GM13976 (cell line): ENCODE measurements at places on chromosomes 3 and 15.

DNA sequence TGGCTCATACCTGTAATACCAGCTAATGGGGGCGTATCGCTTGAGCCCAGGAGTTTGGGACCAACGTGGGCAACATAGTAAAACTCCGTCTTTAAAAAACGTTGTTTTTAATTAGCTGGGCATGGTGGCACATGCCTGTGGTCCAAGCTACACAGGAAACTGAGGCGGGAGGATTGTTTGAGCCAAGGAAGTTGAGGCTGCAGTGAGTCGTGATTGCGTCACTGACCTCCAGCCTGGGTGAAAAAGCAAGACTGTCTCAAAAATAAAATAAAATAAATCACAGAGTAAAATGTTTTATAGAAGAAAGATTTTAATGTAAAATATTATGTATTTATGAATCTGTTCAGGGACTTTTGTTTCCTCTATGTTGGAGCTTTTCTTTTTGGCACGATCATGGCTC is 15.3 kb upstream of the STRIT1 start:
- no peak for DNase-seq

GRCh38 chr15:101499863-101500713 is 10.6 kb upstream of the PCSK6 start:
- peak; percentile 30 for DNase-seq

DNA sequence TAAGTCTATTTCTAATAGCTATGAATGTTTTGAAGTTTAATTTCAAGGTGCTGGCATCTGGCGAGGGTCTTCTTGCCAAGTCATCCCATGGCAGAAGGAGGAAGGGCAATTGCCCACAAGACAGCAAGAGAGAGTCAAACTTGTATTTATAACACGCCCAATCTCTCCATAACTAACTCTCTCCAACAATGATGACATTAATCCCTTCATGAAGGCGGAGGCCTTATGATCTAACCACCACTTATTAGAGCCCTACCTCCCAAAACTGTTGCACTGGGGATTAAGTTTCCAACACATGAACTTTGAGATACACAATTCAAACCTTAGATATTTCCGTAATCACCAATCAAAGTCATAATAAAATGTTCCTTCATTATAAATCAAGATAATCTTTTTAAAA is 406.9 kb downstream of the CNTN6 start:
- DNase-seq = no peak

DNA sequence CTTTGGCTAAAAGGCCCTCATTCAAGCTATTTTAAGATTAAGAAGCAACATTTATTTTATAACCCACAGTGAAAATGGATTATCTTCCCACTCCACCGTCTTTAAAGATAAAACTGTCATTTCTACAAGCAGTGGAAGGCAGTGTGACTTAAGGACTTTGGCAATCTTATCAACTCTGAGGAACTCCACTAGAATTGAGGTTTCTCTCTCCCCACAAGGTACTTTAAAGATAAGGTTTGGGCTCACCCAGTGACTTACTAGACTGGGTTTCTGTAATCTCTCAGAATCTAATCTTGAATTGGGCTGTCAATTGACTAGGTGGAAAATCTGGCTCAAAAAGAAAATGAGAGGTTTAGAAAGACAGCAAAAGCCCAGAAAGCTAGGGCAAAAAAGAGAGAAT is 21.7 kb downstream of the ZNF385D start:
- DNase-seq = no peak

DNA sequence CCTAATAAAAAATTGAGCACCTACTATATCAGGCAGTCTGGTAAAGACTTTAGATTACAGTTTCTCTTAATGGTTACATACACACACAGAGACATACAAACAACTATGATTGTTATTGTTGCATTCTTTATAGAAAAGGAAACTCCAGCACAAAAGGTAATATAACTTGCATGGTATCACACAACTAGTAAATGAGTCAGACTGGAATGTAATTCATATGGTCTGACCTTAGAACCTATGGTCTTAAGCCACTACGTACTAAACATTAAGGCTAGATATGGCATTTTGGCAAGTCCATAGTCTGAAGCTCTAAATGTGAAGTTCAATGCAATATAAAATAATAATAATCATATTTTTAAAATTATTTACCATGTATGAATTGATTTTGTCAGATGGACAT is 380.6 kb downstream of the LSAMP start:
- DNase-seq = no peak

DNA sequence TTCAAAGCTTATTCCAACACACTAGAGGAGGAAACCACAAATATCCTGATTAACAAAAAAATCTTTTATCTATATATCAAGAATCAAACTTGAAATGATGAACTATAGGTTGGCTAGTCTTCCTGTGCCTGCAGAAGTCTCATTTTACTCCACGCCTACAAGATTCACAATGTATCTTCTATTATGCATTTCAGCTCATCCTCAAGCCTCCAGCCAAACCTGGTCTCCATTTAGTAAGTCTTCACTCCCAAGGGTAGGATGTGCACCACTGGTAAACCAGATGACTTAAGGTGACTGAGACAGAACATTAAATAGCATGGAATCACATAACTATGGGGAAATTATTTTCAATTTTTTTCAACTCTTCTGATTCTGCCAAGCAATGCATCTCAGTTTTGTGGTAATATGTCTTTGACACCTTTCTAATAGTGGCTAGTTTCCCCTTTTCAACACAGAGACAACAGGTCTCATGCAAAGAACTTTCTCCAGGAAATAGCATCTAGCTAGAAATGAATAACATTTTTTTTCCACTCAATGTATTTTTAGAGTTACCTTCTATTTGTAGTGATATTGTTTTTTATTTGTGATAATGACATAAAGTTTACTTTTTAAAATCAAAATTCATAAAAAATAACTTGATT is 166.9 kb downstream of the TNIK start:
- no peak for DNase-seq

- no peak for DNase-seq
These were observed 26.6 kb upstream of the SLMAP start for GRCh38 chr3:57729334-57730045.

DNA sequence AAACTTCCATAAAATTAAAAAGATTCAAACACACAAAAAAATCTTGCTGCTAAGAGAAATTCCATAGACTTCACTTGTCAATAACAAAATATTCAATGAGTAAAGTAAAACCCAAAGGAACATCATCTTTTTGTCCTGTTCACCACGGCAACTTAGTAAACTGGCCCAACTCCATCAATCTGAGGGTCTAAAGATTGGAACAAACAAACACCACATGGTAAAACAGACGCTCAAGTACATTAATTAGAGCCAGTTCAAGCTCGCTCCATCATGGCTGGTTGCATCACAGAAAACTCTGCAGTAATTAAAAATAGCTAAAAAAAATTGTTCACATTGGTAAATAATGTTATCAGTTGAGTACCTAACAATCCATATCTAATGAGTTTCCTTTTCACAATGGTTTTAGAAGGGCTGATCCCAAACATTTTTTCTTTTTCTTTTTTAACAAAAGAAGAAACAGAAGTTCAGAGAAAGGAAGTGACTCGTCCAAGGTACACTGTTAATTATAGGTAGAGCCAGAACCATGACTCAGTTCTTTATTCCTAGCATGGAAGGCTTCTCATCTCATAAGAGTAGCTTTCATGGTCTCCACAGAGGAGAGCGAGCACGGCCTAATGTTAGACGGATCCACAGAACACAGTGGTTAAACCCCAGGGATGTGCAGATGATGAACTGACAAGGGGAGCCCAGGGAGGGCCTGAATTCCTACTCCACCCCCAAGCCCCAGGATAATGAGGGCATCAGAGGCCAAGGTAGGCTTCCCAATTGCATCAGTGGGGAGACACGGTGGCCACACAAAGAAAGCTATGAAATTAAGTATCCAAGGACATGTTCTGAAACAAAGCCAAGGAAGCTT is 79.2 kb upstream of the ARHGEF3 start:
- no peak for DNase-seq

DNA sequence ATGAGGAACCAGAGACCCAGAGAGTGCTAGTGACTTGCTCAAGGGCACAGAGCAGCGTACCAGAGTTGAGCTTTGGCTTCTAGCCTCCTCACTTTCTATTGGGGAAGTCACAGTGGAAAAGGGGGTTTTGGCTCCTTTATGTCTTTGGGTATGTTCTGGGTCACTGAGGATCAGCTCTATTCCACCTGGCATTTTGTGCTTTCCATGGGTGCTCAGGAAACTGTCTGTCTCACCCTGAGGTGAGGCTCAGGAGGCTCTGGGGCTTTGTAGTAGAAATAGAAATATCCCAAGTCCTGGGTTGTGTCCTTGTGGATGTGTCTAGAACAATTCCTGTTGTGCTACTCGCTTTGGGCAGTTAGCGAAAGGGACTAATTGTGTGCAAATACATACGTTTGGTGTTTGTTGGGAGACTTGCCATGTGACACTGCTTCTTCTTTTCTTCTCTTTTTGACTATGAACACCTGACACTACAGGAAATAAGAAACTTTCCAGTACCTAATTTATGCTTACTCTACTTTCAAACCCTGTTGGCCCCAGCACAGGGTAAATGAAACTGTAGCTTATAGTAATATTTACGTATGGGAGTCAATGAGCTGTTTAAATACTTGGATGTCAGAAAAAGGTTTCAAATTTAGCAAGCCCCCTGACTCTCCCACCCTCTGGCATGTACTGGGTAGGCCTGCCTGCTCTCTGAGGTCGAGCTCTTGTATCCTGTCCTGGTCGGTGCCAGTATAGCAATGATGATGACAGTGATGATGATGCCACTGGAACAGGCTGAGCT is 35.6 kb downstream of the SMAD3 start:
- peak; percentile 68 for DNase-seq

GRCh38 chr15:39199076-39199475 is 381.8 kb upstream of the THBS1 start:
- DNase-seq = no peak

DNA sequence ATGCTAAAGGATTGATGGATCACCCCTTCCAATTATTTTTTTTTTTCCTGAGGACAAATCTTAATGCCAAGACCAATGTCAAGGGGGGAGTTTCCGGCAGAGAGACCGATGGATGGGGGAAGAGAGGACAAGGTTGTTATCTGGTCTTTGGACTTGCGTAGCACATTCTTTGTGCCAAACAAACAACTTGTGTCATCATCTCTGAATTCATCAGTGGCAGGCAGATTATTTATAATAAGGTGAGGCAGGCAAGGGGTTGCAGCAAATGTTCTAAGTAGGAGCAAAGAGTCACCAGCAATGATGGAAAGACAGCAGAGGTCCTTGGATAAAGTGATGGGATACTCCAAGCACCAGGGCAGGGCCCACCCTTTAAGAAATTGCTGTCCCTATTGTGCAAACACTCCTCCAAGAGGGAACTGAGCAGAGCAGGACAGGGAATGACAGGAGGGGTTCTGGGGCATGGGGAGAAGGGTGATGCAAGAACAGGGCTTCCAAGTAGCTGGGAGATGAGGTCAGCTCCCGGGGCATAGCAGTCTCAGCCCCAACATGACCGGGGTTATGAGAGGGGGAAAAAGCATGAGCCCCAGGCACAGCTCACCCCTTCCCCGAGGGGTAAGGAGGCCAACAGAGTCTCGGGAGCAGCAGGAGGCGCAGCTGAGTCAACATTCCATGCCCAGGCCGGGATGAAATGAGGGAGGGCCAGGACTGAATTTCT is 57.4 kb downstream of the ANXA2 start:
- DNase-seq = no peak

DNA sequence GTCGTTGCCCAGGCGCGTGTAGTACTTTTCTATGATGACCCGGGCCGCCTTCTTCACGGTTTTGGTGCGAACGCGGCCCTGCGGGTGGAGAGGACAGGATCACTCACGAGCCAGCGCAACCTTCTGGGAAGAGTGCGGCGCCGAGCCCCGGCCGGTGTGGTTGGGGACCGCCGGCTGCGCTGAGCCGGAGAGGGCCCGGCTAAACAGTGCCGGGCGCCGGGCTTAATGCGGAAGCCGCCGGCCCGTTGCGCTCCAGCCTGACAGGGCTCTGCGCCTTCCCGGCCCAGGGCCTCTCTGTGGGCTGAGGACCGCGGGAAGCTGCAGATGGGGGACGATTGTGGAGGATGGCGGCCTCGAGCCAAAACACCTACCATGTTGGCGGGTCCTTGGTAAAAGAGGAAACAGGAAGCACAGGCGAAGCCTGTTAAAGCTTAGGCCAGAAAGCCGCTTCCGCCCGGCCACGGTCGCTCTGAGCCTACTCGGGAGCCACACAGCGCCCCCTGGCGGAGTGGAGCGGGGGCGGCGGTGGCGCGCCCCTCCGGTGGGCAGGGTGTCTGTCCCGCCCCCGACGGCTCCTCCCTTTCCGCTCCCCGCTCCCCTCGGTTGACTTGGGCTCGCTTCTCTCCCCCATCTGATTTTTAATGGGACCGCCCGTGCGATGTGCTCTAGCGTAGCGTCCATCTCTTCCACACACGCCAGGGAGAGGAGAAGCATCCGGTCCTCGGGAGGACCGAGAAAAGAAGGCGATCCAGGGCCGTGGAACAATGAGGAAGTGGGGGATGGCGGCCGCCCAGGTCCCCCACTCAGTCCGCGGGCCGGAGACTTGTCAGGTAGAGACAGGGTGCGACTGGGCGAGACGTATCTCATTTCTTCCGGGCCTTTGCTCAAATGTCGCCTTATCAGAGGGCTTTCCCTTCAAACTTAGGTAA is at the start of gene RPS17:
TSS of gene RPS17 (minus strand) at position 403 of the 929 bp plus-strand sequence. CDS start at position 374, 29 bp downstream.
- peak; percentile 100 for DNase-seq

GRCh38 chr3:112136046-112136445 is 3.0 kb upstream of the GCSAM start:
- no peak for DNase-seq

- DNase-seq = no peak
These were observed 365.0 kb downstream of the NLGN1 start for GRCh38 chr3:173762501-173762900.

DNA sequence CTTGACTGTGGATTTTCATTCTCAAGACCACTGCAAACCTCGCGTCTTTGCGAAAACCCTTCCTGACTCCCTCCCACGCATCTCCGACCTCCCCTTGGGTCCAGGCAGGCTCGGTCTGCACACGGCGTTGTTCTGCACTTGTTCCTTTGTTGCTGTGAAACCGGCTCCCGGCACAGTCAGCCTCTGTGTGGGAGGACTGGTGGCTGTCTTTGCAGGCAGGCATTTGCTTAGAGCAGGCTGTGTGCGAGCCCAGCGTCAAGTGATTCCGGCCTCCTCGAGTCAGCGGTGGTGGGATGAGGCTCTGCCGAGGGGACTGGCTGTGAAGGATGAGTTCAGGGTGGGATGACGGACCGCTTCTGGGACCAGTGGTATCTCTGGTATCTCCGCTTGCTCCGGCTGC is 102.6 kb upstream of the ROPN1 start:
- DNase-seq = no peak

DNA sequence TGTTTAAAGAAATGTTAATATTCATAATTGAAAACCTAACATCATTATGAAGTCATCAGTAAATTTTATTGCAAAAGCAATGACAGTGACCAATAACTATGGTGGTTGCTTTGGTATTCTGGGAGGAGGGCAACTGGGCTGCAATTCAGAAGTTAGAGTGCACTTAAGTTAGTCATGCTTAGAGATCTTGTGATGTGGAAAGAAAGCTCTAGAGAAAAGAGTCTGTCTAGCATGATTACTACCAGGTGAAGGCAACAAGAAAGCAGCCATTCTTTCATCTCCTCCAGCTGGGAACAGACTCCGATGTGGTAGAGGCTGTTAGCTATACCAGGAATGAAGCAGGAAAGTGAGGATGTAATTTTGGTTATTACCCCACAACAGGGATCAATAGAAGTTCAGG is 625.6 kb downstream of the SI start:
- DNase-seq = no peak
